ENCODE measurements at places on chromosomes 4 and X.

DNA sequence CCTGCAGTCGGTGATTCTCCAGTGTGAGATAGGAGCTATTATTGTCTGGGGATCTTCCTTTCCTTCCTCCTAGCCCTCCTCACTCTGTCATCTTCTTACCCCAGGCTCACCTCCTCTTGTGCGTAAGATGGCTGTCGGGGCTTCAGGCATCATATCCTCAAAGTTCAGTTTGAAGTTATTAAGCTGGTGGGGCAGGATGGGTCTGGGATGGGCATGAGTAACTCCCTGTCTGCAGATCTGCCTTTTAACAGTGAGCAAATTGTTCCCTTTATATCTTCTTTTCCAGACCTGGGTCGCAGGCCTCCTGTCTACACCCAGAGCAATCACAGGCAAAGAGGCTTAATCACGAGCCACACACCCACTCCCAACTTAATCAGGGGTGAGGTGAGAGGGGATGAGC, 900 bp upstream of the MTMR1 start:
- DNase-seq, result no peak

DNA sequence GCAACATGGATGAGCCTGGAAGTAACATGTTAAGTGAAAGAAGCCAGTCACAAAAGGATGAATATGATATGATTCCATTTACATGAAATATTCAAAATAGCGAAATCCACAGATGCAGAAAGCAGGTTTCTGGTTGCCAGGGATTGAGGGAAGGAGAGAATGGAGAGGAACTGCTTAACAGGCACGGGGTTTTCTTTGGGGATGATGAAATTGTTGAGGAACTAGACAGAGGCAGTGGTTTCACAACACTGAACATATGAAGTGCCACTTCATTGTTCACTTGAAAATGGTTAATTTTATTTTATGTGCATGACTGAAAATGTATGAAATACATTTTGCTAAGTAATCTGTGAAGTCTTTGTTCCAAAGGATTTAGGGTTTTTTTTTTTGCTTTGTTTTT, 182.5 kb upstream of the TBL1X start:
- DNase-seq, result no peak

DNA sequence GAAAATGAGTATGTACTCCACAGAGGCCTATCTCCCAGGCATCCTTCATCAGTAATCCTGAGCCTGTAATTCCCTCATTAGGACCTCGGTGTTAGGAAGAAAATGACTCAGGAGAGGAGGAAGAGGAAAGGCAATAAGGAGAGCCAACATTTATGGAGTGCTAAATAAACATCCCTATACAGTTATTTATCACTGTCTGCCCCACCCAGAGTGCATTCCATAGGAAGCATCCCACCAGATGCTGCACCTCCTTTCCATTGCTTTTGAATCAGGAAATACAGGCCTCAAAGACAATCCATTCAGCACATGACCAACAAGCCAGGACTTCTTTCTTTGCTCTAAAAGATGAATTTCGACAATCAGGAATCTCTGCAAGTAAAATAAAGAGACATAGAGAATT, 47.6 kb downstream of the USP38 start:
- DNase-seq, result no peak

GRCh38 chr4:8730159-8730558, 137.6 kb downstream of the CPZ start:
- no peak for DNase-seq

DNA sequence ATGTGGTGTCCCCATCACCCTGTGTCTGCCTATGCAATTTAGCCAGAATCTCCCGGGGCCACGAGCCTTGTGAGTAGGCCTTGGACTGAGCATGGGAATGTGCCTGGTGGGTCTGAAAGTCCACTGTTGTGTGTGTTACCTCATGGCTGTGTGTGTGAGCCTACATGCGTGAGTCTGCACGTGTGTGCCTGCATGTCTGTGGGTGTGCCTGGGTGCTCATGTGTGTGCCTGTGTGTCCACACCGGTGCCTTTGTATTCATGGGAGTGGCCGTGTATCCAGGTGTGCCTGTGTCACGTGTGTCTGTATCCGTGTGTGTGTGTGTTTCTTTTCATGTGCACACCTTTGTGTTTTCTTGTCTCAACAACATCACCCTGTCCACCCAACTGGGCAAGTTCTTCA, 14.2 kb downstream of the ATP5ME start:
- no peak for DNase-seq

Data from NAMALWA (cell line).